ENCODE measurements at places on chromosomes 16 and 17. TPM values are rescaled to one million over a fixed set of nuclear protein-coding genes. Genes with fewer than 3 reads are reported as not detected.

The CA7 gene
- not detected for total RNA-seq

The TEKT1 gene
- not detected for total RNA-seq

The NOG gene
- total RNA-seq = 12.5 TPM

The WNT3 gene
- total RNA-seq = not detected

The NUDT7 gene
- total RNA-seq = 0.93 TPM

All from CD4-positive, alpha-beta T cell (primary cell).